Hematopoietic multipotent progenitor cell treated with erythropoietin and hydrocortisone succinate and interleukin-3 and kit ligand, for 8 days (in vitro differentiated cells): ENCODE measurements at places on chromosomes 5 and 9.
A peak's percentile ranks its signal among the peaks of the same experiment; 100 is the strongest.

GRCh38 chr9:133560311-133560710, 25.8 kb downstream of the ADAMTSL2 start:
- no peak for DNase-seq

DNA sequence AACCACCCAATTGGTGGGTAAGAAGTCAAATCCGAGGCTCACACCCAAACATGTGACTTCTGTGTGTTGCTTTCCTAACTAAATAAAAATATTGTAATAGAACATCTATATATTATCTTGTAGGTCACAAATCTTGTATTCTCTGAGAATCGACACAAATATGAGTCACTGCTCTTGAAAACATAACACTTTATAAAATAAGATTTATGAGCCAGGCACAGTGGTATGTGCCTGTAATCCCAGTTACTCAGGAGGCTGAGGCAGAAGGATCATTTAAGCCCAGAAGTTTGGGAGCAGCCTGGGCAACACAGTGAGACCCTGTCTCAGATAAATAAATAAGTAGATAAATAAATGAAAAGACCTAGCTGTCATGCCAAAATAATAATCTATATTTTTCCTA, 624.1 kb downstream of the ANXA1 start:
- DNase-seq: no peak

DNA sequence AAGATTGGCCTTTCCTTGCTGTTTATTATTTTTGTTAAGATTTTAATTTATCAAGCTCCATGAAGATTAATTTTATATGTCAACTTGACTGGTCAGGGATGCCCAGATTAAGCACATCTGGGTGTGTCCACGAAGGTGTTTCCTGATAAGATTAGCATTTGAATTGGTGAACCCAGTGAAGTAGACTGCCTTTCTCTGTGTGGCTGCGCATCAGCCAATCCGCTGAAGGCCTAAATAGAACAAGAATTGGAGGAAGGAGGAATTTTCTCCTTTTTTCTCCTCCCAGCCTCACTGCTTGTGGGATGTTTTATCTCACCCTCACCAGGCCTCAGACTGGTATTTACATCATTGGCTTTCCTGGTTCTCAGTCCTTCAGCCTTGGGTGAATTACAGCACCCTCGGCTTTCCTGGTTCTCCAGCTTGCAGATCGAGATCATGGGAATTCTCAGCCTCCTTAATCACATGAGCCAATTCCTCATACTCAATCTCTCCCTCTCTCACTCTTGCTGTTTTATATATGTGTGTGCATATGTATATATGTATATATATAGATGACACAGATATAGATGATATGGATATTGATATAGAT, 135.4 kb upstream of the SPEF2 start:
- DNase-seq: no peak

- DNase-seq: no peak
Measured at GRCh38 chr5:160155017-160155750, 35.9 kb upstream of the PWWP2A start.

GRCh38 chr5:111774525-111774924, 17.5 kb upstream of the NREP start:
- peak; percentile 86 for DNase-seq

DNA sequence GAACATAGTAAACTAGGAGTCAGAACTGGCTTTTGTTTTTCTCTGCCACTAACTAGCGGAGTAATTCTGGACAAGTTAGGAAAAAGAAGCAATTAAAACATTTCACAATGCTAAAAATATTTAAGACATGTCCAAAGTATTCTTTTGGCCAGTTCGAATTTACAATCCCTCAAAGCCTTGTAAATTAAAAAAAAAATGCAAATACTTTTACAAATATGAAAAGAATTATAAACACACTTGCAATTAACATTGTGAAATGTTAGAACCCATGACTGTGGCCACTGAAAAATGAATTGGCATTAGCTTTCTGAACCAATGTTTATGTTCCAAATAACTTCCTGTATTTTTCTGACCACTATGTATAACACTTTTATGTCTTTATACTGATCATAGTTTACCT, 2.2 kb downstream of the RAD1 start:
- no peak for DNase-seq

DNA sequence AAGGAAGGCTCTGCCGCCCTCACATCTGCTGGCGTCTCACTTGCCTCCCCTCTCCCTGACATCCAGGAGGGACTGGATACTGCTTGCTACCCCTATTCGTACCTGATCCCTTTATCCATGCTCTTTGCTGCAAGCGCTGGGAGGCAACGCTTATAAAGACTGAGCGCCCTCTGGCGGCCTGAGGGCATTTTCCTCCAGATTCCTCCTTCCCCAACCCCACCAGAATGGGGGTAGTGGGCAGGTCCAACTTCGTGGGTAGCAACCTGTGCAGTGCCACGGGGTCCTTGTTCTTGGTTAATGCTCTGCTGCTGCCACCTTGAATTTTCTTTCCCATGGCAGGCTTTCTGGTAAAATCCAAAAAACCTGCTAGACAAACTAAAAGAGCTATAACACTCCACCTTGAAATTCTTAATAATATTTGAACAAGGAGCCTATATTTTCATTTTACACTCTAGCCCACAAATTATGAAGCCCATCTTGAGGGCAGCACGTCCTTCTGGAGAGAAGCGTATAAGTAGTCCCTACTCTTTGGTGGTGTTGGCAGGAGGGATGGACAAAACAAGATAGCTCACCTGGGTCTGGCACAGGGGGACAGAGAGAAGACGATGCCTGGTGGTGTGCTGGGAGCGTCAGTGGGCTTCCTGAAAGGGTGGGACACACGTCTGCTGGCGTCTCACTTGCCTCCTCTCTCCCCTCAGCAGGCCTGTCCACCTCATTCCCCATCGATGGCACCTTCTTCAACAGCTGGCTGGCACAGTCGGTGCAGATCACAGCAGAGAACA, 52.5 kb downstream of the JADE2 start:
- peak; percentile 82 for DNase-seq

DNA sequence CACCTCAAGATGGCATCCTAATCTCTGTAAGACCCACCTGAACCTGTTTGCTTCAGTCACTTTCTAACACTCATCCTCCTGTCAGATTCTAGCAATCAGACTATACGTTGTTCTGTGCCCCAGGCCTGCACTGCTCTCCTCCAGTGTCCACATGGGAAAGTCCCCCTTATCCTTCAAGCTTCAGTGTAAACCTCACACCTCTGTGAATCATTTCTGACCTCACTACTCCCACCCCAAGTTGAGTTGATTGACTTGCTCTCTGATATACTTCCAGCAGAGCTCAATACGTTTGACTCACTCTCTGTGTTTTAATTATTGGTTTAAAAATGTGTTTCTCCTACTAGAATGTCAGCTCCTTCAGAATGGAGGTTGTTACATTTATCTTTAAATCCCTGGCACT, 240.2 kb downstream of the FBXL17 start:
- DNase-seq: no peak

DNA sequence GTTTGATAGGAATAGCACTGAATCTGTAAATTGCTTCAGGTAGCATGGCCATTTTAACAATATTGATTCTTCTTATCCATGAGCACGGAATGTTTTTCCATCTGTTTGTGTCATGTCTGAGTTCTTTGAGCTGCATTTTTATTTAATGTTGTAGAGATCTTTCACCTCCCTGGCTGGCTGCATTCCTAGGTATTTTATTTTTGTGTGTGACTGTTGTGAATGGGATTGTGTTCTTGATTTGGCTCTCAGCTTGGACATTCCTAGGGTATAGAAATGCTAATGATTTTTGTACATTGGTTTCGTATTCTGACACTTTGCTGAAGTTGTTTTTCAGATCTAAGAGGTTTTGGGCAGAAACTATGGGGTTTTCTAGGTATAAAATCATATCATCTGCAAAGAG, 152.9 kb upstream of the CHD1 start:
- DNase-seq: no peak
